Activated effector memory CD4-positive, alpha-beta T cell treated with Interleukin-2 at 50 U/mL for 16 hours (primary cell): ENCODE measurements at places on chromosomes 3 and 15.

DNA sequence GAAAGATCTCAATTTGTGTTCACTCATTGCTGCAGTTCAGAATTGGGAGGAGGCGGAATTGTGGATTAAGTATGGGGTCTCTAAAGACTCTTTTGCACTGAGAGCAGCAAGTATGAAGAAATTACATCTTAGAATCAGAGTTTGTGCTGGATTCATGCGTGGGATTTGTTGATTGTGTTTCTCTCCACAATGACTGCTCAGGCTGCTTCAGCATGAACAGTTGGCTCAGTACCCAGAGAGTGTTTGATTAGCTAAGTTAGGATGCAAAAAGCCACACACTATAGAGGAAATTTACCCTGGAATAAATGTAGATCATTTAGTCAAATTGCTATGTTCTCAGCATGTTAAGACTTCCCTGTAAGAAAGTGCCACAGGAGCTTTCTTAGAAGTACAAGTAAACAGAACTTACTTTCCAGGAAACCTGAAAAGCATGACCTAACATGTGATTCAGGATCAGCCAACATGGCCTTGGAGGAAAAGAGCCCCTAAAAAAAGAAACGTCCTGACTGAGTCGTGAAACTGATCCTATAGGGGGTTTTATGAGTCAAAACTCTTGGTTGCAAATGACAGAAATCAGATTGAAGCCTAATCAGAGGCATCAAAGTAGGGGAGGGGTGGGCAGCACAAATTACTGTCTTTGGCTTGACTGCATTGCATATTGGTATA is 32.6 kb downstream of the HHLA2 start:
- DNase-seq, result no peak

- no peak for DNase-seq
These were observed 221.0 kb downstream of the CNTN3 start for GRCh38 chr3:74393426-74393825.

- DNase-seq, result no peak
These were observed 84.6 kb downstream of the MAGI1 start for GRCh38 chr3:65953881-65954733.

GRCh38 chr3:47347217-47347801 is 33.5 kb upstream of the PTPN23 start:
- no peak for DNase-seq

- DNase-seq, result peak; percentile 18
These were observed 163.4 kb downstream of the KLF13 start for GRCh38 chr15:31489801-31490646.

- DNase-seq, result no peak
These were observed 52.2 kb downstream of the PLD1 start for GRCh38 chr3:171758109-171758508.

DNA sequence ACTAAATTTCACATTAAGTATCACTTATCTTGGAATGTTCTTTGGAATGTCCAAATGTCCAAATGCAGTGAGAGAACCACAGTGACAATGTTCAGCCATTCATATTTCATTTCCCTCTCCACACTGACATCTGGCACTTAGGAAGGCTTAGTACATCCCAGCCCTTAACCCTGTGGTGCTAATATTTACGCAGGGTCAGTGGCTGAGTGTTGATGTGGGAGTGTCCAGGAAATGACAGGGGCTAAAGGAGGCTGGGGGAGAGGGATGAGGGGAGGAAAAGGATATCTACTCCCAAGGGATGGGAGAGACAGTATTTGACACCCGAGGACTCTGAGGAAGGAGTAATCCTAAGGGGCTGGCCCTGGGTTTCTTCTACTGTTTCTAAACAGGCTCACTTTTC is 14.1 kb upstream of the CCR4 start:
- DNase-seq, result no peak

DNA sequence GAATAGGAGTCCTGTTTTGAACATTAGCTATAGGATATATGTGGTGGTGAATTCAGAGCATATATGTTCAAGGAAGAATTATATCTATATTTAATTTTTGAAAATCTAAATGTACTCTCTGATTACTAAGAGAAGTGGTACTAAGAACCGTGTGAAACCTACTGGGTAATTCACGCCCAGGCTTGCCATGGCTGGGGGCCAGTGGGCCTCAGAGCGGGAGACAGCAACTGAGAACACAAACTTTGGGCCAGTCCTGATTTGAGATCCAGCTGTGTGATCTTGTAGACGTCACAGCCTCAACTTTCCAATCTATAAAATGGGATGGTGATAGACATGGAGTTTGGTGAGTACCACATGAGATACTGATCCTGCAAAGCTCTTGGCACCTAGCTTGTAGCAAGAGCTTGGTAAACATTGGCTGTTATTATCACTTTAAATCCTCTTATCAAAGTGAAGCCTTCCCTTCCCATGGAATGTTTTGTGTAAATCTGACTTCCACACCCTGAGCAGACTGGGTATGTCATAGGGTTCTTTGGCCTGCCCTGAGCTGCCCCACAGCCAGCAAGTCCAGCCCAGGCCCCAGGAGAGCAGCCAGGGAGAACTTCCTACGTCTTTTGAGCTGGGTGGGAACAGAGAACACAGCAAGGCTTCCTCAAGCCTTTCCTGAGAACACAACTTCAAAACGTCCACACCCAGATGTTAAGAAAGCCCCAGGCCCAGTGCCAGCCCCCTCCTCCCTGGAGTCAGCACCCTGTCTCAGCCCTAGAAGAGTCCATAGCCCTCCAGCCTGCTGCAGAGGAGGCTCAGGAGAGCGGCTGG is 8.2 kb upstream of the PAQR5 start:
- no peak for DNase-seq

- DNase-seq, result no peak
These were observed 13.0 kb downstream of the P2RY12 start for GRCh38 chr3:151371526-151371925.

GRCh38 chr15:69826819-69827175 is 270.9 kb downstream of the TLE3 start:
- no peak for DNase-seq

DNA sequence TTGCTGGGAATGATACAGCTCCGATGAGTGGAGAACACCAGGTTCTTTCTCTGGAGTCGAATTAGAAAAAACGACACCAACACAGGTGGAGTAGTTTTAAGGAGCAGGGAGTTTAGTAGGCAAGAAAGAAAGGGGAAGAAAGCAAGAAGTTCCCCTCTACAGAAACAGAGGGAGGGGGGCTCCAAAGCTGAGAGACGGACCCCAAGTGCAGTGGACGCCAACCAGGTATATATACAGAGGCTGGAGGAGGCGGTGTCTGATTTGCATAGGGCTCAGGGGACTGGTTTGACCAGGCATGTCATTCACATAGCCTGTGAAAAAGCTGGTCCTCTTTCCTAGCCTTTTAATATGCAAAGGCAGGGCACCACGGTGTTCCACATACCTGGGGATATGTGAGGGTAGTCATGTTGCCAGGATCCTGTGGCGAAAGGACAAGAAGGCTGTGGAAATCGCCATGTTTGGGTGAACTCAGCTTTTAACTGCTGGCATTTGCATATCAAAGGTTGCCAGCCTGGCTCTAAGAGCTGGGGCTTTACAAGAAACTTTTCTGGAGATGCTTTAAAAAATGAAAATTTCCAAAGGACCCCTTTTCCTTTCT is 887.4 kb upstream of the EPHA6 start:
- no peak for DNase-seq
